Stimulated activated CD8-positive, alpha-beta memory T cell treated with anti-CD3 and anti-CD28 coated beads, Interleukin-15, amount 100 ng/mL, for 4 hours (primary cell): ENCODE measurements at places on chromosomes 1 and 21.

GRCh38 chr1:181660621-181661020 is 177.3 kb downstream of the CACNA1E start:
- DNase-seq, result no peak

- DNase-seq, result no peak
Measured at GRCh38 chr1:6014130-6014999, 22.1 kb upstream of the NPHP4 start.

- no peak for DNase-seq
Measured at GRCh38 chr1:10065344-10065685, 32.6 kb downstream of the UBE4B start.

DNA sequence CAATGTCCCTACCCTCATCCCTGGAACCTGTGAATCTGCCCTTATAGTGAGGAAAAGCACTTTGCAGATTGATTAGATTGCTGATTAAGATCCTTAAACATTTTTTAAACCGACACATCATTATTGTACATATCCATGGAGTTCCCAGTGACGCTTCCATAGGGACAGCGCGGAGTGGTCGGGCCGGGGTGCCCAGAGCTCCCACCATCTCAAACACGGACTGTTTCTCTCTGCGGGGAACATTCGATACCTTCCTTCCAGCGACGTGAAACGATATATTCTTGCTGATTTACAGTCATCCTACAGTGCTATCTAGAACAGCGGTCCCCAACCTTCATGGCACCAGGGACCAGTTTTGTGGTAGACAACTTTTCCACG is 4.0 kb downstream of the KRTAP10-12 start:
- no peak for DNase-seq

GRCh38 chr1:173043253-173043652 is 7.5 kb downstream of the TNFSF18 start:
- DNase-seq, result no peak

DNA sequence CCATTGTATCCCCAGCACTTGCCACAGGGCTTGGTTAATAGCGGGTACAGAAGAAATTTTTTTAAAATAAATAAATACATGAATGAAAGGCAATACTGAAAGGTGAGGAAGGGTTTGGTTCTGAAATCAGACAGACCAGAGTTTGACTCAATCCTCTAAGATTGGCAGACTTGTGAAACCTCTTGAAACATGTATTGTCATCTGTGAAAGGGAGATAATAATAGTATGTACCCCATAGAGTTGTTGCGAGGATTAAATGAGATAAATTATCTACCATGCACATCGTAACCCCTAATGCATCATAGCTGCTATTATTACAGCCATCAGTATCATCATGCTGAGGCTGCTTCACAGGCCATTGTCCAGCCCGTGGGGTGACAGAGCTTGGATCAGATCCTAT is 41.4 kb downstream of the S1PR1 start:
- DNase-seq, result no peak

DNA sequence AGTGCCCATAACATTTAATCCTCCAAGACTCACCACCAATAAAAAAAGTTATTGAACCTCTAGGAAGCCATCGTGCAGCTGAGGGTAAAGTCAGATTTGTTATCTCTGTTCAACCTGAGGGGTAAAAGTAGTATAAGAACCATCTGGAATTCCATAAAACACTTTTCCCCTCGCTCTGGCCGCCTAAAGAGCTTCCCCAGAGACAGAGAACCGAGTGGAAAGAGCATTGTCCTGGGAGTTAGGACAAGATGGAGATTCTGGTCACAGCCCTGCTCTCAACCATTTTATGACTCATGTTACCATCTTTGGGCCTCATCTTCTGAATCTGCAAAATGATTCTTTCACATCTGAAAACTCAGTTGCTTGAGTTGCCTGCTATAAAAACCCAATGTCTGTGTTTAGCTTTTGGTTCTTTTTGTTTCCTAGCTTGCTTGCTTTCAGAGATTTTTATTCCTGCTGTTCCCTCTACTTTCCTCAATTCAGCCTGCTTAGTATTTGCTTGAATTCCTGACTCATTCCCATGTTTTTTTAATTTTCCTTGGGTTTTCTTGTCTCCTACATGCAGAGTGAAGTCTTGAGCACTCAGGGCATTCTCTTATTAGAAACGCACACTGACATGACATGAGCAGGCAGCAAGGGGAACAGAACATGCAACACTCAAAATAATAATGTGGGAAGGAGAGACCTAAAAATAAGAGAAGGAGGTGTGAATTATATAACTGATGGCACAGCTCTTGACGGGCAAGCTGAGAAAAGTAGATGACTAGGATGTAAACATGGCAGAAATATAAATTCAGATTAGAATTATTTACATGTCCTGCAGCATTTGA is 1.7 kb downstream of the EPHX4 start:
- DNase-seq, result no peak

GRCh38 chr1:244955661-244956060 is 91.3 kb upstream of the HNRNPU start:
- DNase-seq, result no peak

- DNase-seq, result no peak
Measured at GRCh38 chr1:20423169-20423795, 62.7 kb downstream of the CAMK2N1 start.

- no peak for DNase-seq
Measured at GRCh38 chr1:156937883-156938282, 17.5 kb downstream of the LRRC71 start.

DNA sequence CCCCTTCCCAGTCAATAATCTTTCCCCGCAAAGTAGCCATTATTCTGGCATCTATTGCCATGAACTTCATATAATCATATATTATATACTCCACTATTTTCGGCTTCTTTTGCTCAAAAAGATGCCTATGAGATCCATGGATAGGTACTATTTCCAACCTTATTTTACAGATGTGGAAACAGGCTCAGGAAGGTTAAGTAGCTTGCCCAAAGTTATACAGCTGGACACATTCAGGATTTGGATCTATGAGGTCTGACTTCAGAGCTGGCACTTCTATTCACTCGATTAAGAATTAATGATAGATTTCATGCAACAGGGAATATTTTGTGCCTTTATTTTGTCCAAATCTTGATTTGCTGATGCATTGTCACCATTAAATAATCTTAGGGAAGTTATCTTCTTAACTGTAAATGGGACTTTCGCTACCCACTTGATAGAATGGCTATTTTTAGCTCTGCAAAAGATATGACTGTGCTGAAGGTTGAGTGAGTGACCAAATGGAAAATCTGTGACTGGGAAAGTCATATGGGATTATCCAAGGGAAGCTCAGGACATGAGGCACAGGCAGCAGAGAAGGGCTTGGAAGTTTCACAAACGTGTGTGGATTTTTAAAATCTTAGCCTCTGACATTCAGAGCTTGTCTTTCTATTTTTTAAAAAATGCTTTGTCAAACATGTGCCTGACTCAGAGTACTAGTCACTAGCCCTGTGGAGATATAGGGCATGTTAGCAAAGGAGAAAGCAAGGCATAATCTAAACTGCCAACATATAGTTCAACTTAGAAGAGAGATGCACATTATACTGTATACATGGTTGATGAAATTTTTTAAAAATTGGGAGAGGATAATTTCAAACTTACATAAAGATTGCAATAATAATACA is 36.5 kb downstream of the GIPC2 start:
- no peak for DNase-seq

DNA sequence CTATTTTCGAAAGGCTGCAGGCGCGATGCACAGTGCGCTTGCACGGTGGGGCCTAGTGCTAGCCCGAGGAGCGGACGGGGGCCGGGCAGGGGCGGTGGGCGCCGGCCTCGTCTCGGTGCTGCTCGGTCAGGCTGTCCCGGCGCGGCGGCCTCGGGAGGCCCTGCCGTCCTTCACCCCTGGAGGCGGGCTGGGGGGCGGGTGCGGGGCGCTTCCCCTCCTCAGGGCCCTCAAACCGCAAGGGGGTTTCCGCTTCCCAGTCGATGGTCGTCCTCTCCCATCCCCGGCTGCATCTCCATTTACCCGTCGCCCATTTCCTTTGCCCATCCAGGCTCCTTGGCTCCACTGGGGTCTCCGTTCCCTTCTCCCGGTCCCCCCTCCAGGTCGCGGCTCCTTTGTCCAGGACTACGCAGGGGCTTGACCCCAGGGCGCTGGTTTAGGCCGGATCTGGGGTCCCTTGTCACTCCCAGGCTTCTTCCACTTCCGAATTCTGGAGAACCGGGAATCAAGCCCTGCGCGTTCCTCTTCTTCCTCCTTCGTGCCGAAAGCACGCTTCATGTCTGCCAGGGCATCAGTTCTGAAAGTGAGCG is 196.3 kb upstream of the LMO4 start:
- no peak for DNase-seq

DNA sequence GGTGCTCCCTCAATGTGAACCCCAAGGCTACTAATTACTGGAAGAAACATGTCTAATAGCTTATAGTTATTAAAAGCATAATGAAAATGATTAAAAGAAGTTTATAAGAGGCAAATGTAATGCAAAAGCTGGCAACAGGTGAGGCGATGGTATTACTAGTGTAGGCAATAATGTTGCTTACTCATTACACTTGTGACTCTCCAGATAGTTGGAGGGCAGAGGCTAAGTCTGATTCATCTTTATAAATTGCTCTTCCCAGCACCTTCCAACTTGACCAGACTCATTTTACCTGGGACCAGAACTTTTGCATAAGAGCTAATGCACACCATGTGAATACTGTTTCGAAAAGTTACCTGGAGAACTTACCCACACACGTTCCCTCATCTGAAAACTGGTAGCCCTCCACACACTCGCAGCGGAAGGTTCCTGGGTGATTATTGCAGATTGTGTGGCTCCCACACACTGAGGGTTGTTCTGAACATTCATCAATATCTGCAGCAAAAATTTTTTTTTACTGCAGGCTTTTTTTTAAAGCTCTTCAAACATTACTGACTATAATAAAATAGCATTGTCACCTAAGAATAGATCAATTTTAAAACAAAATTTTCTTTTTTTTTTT is 48.0 kb downstream of the NID1 start:
- DNase-seq, result no peak
